ENCODE measurements at places on chromosomes 3 and 15.

- no peak for DNase-seq
Measured at GRCh38 chr15:42036112-42036905, 15.5 kb upstream of the PLA2G4E start.

- no peak for DNase-seq
Measured at GRCh38 chr3:32849046-32849445, 31.2 kb downstream of the TRIM71 start.

GRCh38 chr15:101359365-101359947 lies 64.4 kb upstream of the SNRPA1 start:
- no peak for DNase-seq

- no peak for DNase-seq
Measured at GRCh38 chr3:14548321-14548729, 8.2 kb upstream of the GRIP2 start.

DNA sequence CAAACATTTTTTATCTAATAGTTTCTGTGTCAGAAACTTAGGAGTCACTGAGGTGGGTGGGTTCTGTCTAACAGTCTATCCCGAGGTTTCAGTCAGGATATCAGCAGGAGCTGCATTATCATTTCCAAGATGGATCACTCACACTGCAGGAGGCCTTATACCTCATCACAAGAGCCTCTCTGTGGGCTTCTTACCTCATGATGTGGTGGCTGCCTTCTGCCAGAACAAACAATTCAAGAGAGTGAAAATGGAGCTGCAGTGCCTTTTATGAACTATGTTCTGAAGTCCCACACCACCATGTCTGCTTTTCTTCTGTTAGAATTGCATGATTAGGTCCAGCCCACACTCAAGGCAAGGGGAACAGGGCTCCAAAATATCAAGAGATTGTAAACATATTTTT lies 27.9 kb downstream of the RFX7 start:
- DNase-seq, result no peak

DNA sequence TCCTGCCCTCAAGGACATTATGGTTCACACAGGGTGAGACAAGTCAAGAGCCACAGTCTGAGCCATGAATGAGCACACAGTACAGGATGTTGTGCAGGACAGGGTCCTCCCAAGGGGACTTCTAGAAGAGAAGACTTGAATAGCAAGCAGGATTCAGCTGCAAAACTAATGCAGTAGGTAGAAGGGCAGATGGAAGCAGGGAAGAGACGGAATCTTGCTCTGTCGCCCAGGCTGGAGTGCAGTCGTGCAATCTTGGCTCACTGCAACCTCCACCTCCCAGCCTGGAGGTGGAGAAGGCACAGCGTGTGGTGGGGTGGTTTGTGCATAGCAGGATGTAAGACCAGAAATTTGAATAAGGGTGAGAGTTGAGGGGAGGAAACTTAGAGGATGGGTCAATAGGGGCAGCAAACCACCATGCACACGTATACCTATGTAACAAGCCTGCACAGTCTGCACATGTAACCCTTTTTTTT lies 8.0 kb downstream of the BCL2L10 start:
- no peak for DNase-seq

Measured in stimulated activated CD4-positive, alpha-beta T cell treated with anti-CD3 and anti-CD28 coated beads, Interleukin-15, amount 100 ng/mL, for 48 hours (primary cell).